Mammary microvascular endothelial cell (primary cell): ENCODE measurements at places on chromosomes 5 and 9. TPM values are rescaled to one million over a fixed set of nuclear protein-coding genes. Genes with fewer than 3 reads are reported as not detected.

SLC36A1 gene
- total RNA-seq = 9.0 and 10.1 TPM in 2 replicates

MAMDC4 gene
- total RNA-seq = 1.6 and 1.9 TPM in 2 replicates

SAXO1 gene
- not detected in 2 replicates for total RNA-seq

ZBTB6 gene
- 4.4 and 5.1 TPM in 2 replicates for total RNA-seq

ZNG1A gene
- 18.5 and 32.7 TPM in 2 replicates for total RNA-seq

TICAM2 gene
- 0.44 and 2.7 TPM in 2 replicates for total RNA-seq

IL31RA gene
- total RNA-seq = 0.53 and 1.4 TPM in 2 replicates

ZDHHC12 gene
- total RNA-seq = 101 and 114 TPM in 2 replicates

BTNL3 gene
- not detected in 2 replicates for total RNA-seq

PCDHB16 gene
- total RNA-seq = under 0.01 and 0.25 TPM in 2 replicates

FAM221B gene
- not detected in 2 replicates for total RNA-seq

SMIM32 gene
- not detected in 2 replicates for total RNA-seq

FST gene
- 11.0 and 13.3 TPM in 2 replicates for total RNA-seq

XRCC4 gene
- total RNA-seq = 8.6 and 9.9 TPM in 2 replicates

BARHL1 gene
- total RNA-seq = not detected in 2 replicates

PCAT7 gene
- not detected in 2 replicates for total RNA-seq

BAAT gene
- total RNA-seq = not detected in 2 replicates

OTP gene
- not detected in 2 replicates for total RNA-seq

FOXD4L3 gene
- total RNA-seq = not detected in 2 replicates

EMB gene
- total RNA-seq = 0.30 and 0.67 TPM in 2 replicates

NPR3 gene
- total RNA-seq = under 0.01 and 0.05 TPM in 2 replicates

CCL27 gene
- total RNA-seq = not detected in 2 replicates

TOR2A gene
- total RNA-seq = 19.5 and 19.6 TPM in 2 replicates
